SJCRH30 (cell line): ENCODE measurements at places on chromosomes 6 and 20. TPM values are rescaled to one million over a fixed set of nuclear protein-coding genes. Genes with fewer than 3 reads are reported as not detected.
A peak's percentile ranks its signal among the peaks of the same experiment; 100 is the strongest.

Gene SUPT3H
- total RNA-seq, result 10.3 and 15.8 TPM in 2 replicates

Gene ANKS1A
- 16.0 and 18.2 TPM in 2 replicates for total RNA-seq

Gene LZTS3
- total RNA-seq, result 3.2 and 3.4 TPM in 2 replicates

Gene SNAP25
- total RNA-seq, result not detected in 2 replicates

Gene GJA10
- total RNA-seq, result not detected in 2 replicates

Gene SCRT2
- not detected in 2 replicates for total RNA-seq

Gene MEI4
- total RNA-seq, result not detected in 2 replicates

Gene FRK
- 1.4 and 2.0 TPM in 2 replicates for total RNA-seq

Gene ARFGEF3
- 8.8 and 9.3 TPM in 2 replicates for total RNA-seq

Gene LY6G6D
- not detected in 2 replicates for total RNA-seq

- peak; percentile 17 for DNase-seq
Observed at GRCh38 chr6:142297996-142298753, 3.6 kb upstream of the ADGRG6 start.

GRCh38 chr20:6611911-6612605, 155.4 kb upstream of the BMP2 start:
- no peak for DNase-seq

DNA sequence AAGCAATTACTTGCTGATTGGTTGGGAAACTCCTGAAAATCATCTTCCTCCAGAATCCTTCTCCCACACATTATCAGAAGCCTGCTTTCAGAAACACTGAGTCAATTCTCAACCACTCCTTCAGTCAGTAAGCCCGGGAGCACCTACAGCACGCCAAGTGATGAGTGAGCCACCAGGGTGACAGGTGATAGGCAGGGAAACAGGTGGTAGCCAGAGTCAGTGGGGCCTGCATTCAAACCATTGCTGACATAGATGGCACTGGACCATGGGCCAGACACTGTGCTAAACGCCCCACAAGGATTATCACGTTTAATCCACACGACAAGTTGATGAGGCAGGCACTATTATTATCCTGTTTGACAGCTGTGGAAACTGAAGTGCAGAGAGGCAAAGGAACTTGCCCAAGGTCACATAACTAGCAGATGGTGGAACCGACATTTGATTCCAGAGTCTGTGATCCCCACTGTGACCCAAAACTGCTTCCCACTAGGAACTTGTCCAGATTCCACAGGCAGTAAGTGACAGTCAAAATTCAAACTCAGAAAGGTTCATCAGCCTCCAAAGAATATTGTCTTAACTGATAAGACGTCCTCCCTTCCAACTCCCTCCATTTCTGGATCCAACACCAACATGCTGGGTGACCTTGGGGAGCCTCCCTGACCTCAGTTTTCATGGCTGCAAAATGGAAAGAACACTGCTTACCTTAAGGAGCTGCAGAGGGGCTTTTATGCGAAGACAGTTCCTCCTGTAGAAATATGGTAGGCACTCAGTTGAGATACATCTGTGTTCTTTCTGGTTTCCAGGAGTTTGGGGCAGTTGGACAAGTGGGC, 23.9 kb upstream of the TOP1 start:
- DNase-seq, result peak; percentile 96

DNA sequence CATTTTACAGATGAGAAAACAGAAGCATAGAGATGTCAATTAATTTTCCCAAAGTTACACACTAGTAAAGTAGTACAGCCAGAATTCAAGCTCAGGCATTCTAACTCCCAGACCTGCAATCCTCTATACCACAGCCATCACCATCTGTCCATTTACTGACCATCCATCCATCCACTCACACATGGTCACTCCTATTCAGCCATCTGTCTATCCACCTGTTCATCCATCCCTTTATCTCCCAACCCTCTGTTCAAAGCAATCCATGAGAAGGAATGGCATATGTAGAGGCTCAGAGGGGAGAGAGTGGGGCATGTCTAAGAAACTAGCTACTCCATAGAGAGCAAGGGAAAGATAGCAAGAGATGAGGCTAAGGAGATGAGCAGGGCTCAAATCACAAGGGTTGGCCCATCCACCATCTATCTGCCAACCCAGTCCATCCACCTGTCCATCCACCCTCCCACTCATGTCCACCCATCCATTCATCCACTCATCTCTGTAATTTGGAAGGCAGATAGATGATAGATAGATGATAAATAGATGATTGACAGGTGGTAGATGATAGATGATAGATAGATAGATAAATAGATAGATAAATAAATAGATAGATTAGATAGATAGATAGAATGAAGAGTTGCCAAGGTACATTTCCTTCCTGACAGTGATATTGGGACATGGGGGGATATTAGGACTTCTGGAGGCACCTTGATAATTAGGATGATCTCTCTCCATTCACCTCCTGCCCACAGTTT, 12.2 kb upstream of the C6orf132 start:
- no peak for DNase-seq

DNA sequence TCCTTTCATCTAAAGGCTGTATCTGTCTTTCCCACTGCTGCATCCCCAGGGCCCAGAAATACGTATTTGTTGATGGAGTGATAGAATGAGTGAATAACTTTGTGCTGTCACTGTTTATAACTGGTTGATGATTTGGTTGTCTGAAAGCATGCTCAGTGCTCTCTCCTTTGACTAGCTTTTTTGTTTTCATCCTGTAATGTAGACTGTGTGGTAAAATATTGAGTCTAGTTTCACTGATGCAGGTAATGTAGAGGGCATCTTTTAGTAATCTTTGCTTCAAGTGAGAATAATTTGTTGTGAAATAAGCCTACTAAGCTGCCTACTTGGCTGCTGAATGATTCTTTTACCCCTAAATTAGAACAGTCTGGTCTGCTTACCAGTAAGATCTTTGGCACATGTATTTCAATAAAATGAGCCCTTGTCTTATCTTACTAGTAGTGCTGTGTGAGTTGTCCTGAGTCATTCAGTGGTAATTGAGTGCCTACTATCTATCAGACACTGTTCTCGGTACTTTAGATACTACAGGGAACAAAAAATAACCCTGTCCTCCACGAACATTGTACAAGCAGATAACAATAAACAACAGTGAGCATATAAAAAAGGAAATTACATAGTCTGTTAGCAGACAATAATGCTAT, 39.9 kb downstream of the MAPK14 start:
- no peak for DNase-seq

- no peak for DNase-seq
Observed at GRCh38 chr6:38572186-38572813, 67.4 kb downstream of the BTBD9 start.

- peak; percentile 72 for DNase-seq
Observed at GRCh38 chr6:128731249-128732165, 151.4 kb upstream of the LAMA2 start.

DNA sequence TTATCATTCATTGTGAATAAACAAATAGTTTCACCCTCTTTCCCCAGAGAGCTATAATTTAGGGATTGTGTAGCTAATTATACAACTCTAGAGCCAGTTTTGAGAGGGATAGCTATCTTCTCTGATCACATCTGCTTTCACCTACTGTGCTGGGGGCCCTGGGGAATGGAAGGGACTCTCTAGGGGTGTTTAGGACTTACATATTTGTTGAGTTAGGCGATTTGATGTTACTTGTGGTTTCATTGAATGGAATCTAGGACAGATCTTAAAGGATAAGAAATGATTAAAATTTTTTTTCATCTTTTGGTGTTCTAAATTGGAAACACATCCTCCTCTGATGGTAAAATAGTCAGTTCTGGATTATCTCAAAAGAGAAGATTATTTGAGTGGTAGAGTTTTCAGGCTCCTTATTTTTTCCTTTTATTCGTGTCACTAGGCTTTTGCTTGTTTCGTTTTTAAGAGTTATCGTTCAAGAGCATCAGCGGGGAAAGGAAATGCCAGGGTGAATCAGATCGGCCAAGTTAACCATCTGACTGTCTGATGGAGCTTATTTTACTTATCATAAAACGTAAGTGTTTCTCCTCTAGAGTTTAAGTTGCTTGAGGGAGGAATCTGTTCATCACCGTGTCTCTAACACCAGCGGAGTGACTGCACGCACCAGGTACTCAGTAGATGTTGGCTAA, 236.7 kb downstream of the FARS2 start:
- DNase-seq, result no peak

DNA sequence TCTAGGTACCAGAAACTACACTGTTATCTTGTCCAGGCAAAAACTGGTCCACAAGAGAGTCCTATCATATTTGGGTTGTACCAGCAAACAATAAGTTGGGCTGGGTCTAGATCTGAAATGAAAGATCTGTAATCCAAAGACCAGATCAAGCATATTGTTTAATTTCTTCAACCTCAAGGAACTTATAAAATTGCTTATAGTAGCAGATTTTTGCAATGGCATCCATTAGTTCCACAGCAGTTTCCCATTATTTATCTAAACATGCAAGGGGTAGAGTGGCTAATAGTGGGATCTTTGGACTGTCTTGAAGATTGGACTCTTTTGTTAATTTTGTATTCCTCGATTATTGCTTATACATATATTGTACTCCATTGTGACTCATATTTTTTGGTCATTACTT, 40.5 kb upstream of the SNAP25 start:
- no peak for DNase-seq

GRCh38 chr6:21537637-21538036, 55.9 kb upstream of the SOX4 start:
- peak; percentile 87 for DNase-seq

- DNase-seq, result no peak
Observed at GRCh38 chr6:86255973-86256372, 613.3 kb upstream of the SYNCRIP start.

- peak; percentile 26 for DNase-seq
Observed at GRCh38 chr6:10528158-10528981, 7.2 kb downstream of the GCNT2 start.

GRCh38 chr20:57505979-57506378, 19.0 kb downstream of the CTCFL start:
- peak; percentile 65 for DNase-seq

GRCh38 chr6:69044534-69044933, 409.5 kb downstream of the ADGRB3 start:
- no peak for DNase-seq
